Globus pallidus (tissue), 1 donor: ENCODE measurements at places on chromosomes 11 and 22.

DNA sequence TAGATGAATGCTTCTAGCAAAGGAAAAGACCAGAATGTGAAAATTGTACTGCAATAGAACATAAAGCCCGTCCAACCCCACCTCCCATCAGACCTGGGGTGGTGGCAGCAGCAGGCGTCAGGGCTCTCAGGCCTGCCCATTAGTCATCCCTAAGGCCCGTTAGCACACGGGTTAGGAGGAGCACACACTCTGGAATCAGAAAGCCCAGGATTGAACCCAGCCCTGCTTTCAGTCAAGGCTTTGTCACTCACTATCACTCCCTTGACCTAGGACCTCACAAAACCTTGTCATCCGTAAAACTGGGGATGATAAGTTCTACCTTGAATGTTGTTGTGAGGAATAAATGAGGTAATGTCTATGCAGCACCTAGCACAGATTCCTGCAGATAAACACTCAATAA lies 26.9 kb downstream of the MICAL3 start:
- no peak for DNase-seq

- DNase-seq, result no peak
These were observed 960.6 kb downstream of the BRD1 start for GRCh38 chr22:48866906-48867681.

GRCh38 chr22:25818541-25818940 lies 76.6 kb downstream of the MYO18B start:
- DNase-seq, result no peak

DNA sequence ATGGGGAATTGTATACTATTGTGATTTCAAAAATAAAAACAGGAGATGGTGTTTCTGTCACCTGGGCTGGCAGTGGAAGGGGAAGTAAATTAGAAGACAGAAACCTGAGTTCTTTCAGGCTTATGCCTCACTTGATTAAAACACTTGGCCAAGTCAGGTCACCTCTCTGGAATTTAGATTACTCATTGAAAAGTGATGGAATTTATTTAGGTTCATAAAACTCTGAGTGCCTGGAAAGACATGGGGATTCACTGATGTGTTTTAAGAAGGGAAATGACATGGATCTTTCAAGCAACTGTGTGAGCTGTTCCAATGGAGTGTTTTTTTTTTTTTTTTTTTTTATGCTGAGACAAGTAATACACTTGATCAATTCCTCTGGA lies 400.1 kb downstream of the TMEM135 start:
- no peak for DNase-seq

DNA sequence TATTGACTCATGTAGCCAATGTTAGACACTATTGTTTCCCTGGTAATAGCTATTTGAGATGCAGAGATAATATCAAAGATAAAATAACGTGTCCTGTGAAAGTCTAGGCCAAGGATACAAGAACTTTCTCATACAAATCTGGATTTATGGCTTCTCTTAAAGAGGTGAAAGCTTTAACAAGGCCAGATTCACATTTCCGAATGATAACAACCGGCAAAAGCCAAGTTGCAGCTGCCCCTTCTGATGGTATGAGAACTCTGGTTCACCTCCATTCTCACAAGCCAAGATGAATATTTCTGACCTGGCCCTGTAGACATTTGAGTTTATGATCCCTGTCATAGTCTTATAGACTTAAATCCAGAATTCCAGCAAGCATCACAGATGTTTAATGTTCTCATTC lies 230.4 kb upstream of the ZC3H12C start:
- DNase-seq, result no peak

DNA sequence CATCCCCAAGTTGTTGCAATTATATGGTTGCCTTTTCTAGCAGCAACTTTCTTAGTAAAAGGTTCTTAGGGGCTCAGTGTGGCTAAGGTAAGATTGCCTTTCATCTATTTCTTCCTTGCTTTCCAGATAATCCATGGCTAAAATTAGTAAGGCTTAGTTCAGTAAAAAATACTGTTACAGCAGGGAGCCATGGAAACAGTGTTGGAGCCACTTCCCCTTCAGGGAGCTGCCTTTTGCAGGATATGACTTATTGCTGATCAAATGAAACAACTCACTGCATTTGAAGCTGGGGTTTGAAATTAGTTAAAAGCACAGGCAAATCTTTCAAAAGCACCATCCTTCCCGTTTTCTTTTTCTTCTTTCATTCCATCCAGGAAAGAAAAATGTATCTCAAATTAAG lies 184.3 kb downstream of the C11orf87 start:
- DNase-seq, result no peak

DNA sequence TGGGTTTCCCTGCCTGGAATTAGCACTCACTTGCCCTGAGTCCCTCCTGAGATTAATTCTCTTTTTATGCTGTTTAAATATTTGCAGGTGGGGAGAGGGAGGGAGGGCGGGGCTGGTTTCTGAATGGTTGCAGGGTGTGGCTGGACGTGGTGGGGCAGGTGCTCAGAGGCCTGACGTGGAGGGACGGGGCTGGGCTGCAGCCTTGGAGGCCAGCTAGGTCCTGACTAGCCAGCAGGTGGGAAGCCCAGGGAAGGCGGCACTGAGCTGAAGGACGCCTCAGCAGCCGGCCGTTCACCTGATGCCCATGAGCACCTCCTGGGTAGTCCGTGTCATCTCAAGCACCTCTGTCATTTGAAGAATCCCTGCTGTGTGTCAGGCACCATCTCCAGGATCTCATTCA lies 21.3 kb downstream of the SGSM1 start:
- no peak for DNase-seq

- DNase-seq, result no peak
These were observed 3.6 kb upstream of the INPP5J start for GRCh38 chr22:31119026-31119717.

GRCh38 chr22:19819208-19819910 lies 35.3 kb downstream of the GNB1L start:
- no peak for DNase-seq

- no peak for DNase-seq
These were observed 42.7 kb downstream of the NECTIN1 start for GRCh38 chr11:119686177-119686882.

DNA sequence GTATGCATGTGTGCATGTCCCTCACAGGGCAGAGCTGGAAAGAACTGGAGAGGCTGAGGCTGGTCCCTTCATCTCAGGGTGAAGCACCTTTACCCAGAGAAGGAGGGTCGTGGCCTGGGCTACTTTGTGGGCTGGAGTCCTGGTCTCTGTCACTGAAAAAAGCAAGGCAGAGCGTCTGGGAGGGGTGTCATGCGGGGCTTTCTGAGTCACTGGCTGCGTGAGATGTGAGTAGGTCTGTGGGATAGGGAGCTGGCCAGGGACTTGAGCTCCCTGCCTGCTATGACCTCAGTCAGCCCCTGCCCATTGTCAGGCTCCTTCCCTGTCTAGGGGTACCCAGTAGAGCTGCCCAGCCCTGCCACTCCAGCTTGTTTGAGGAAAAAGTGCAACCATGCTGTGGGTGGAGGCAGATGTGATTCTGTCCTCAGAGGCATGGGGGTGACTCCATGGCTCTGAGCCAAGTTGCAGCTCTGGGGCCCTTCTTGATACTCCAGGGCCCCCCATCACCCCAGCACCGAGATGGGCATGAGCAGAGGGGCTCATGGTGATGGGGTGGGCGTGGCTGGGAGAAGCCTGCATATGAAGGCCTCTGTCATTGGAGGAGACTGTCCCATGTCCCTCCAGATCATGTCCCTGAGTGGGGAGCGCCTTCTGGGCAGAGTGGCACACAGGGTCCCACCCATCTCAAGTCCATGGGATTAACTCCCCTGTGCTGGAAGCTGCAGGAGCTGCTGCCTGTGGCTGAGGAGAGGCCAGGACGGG lies 27.8 kb downstream of the KCNQ1 start:
- DNase-seq, result no peak

DNA sequence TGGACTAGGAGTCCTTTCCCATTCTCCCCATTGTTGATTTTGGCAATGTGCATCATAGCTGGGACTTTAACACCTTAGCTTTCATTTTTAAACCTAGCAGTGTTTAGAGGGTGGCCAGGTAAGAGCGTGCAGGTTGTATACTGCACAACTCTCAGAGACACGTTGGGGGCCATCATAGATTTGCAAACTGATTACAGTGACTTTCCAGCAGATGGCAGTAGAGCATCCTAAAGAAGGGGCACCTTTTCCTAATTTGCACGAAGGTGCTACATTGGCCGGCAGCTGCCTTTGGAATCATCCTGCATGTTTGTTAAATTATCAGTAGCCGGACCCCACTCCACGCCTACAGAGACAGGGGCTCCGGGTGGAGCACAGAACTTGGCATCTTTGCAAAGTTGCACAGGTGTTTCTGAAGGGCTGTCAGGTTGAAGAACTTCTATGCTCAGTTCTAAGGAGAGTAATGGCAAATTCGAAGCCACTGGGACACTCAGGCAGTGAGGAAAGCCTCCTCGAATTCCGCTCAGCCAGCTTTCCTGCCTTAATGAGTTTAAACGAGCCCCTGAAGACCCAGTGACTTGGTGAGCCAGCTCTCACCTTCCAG lies 7.7 kb downstream of the LHFPL7 start:
- DNase-seq, result no peak

GRCh38 chr11:125148743-125149142 lies 15.8 kb upstream of the PKNOX2 start:
- DNase-seq, result no peak

- DNase-seq, result peak; percentile 73
These were observed 29.9 kb upstream of the OR10G7 start for GRCh38 chr11:124070915-124071622.

DNA sequence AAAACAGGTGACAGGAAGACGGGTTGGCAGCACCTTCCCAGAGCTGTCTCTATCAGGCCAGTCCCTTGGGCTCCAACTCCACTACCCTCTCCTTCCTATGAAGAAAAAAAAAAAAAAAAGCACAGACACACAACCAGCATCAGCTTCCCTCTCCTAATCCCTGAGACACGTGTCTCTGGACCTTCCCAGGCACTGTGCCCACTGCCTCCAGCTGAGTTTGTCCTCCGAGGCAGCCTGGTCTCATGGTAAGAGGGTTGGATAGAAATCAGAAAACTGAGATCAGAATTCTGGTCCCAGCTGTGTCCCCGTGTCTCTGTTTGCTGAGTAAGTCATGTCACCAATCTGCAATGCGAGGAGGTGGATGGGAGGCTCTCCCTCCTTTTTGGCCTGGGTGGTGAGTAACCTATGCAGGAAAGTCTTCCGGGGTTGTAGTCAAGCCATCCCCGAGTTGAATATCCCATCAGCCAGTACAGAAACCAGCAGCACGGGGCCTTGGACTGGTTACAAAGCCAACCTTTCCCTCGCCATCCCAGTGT lies 193.7 kb upstream of the TBCEL start:
- DNase-seq, result peak; percentile 44

GRCh38 chr22:50305393-50305922 lies 2.0 kb downstream of the PLXNB2 start:
- no peak for DNase-seq

DNA sequence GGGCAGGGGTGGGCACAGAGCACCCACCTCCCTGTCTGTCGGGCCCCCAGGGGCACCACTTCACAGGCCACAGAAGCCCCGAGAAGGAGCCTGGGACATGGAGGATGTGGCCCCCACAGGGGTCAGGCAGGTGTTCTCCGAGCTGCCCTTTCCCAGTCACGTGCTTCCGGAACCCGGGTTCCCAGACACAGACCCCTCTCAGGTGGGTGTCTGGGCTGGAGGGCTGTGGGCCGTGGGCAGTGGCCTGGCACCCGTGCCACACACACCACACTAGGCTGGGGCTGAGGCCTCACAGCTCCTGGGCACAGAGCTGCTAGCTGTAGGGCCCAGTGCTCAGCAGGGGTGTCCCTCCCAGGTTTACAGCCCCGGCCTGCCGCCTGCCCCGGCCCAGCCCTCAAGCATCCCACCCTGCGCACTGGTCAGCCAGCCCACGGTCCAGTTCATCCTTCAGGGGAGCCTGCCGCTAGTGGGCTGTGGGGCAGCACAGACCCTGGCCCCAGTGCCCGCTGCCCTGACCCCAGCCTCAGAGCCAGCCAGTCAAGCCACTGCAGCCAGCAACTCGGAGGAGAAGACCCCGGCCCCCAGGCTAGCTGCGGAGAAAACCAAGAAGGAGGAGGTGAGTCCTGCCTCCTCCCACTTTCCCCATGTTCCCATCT lies 5.5 kb downstream of the IRF7 start:
- DNase-seq, result no peak

DNA sequence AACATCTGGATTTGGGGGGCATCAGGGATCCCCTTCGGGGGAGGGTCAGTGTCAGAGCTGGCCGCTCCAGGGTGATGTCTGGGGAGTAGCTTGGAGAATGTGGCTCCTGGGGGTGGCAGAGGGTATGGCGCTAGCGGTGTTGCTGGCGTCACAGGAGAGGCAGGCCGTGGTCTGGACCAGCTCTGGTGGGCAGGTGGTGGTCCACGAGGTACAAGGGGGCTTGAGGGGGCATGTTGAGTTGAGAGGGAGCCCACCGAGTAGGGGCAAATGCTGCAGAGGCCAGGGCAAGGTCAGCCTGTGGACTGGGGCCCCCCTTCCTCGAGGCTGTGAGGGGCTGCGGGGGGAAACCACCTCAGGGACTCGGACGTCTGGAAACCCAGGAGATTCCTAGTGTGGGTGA lies 8.6 kb downstream of the GRAMD4 start:
- DNase-seq, result no peak

DNA sequence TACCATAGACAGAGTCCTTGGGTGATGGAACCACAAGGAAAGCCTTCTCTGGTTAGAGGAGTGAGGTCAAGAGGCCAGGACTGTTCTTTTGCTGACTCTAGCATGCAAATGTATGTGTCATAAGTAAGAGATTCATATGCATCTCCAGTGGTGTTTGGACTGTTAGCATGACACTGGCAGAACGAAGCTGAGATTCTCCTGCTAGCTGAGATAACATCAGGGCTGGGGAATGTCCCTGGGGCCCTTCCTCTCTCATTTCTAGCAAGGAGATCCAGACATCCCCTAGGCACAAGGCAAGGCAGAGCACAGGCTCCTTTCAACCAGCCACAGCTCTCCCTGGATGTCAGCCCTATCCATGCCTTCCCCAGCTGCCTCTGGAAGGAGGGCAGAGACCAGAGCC lies 711.3 kb downstream of the OPCML start:
- no peak for DNase-seq

DNA sequence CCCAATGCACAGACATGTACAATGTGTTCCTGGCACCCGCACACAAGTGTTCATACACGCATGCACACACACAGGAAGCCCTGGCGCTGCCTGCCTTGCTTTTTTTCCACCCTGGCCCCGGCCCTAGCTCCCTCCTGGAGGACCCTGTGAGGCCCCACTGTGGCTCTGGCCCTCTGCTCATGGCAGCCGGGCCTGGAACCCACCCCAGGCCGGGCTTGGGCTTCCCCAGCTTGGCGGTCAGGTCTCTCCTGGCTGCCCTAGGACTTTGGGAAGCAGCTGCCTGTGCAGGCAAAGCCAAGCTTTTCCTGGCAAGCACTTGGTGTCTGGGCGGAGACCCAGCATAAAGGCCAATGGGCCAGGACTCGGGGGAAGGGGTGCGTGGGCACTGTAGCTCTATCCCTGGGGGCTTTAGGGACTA lies 30.5 kb downstream of the CD82 start:
- DNase-seq, result peak; percentile 87

DNA sequence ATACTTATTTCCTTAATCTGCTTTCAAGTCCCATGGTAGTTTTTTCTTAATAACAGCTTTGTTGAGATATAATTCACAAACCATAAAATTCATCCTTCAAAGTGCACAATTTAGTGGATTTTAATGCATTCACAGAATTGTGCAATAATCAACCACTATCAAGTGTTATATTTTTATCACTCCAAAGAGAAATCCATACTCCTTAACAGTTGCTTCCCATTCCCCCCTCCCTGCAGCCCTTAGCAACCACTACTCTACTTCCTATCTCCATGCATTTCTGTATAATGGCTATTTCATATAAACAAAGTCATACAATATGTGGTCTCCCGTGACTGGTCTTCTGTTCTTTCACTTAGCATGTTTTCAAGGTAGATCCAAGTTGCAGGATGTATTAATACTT lies 18.8 kb upstream of the NUP50 start:
- no peak for DNase-seq
